ENCODE measurements at places on chromosomes 4 and X.

- no peak for DNase-seq
Measured at GRCh38 chr4:170102426-170102825, 12.7 kb upstream of the AADAT start.

DNA sequence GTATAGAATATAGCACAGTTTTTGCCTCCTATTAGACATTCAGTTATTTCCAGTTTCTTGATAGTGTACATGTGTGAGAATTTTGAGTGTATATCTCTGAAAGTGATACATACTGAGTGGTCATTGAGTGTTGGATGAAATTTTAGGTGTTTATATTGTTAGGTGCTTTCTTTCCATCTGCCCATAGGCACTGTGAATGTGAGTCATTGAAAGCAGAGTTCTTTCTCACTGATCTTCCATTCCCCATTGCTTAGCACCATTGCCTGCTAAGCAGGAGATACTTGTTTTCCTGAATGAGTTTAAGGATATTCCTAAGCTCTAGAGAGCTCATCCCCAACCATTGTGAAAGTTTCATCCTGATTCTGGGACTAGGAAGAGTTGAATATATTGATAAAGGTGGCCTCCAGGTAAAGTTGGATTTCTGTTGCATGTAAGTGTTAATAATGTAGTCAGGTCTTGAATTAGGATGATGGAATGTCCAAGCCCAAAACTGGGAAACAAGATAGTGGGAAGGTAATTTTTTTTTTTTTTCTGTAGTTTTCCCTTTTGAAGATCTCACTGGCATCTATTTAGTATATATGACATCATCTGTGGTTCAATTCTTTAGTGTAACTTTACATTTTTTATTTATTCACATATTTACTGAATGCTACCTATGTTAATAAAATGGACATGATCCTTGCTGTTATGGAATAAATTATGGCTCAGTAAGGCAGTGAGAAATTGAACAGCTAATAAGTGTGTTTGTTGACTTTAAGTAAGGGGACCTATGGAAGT, 22.1 kb downstream of the UBE2K start:
- no peak for DNase-seq

DNA sequence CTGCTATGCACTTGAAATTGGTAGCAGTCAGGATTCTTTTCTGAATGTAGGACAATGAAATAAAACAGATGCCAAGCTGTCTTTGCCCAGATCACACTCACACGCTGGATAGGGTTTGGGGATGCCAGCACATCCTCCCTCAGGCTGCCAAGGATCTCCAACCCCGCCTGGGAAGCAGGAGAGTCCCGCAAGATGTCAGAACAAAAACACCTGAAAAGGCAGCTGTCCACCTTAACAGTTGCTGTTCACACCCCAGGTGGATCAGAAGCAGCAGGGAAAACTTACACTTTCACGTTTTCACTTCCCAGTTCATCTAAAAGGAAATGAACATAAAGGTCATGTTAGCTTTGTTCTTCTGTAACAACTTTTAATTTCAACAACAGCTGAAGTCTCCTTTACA, 35.7 kb downstream of the TMEM154 start:
- DNase-seq: no peak

DNA sequence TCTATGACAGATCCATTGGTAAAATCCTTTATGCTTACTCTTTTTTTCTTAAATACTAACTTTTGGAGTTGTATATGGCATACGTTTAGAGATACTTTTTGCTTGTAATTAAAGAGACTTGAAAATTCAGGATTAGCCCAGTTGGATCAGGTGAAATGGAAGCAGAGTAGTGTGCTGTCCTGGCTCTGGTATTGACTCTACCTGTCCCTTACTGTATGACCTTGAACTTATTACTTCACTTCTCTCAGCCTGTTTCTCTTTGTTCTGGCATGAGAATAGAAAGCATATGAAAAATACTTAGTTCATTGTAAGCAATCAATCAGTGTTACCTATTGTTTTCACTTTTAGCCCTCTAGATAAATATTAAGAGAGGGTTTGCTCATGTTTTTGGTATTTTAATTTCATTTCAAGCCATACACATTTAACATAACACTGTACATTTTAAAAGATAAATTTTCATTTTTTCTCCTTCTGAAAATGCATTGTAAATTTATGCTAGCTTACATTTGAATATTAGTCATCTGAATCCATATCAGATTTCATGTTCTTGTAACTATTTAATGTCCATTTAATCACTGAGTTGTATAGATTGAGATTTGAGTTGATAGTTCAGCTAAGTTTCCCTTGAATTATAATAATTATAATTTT, 35.9 kb downstream of the GUCY1B1 start:
- DNase-seq: no peak

DNA sequence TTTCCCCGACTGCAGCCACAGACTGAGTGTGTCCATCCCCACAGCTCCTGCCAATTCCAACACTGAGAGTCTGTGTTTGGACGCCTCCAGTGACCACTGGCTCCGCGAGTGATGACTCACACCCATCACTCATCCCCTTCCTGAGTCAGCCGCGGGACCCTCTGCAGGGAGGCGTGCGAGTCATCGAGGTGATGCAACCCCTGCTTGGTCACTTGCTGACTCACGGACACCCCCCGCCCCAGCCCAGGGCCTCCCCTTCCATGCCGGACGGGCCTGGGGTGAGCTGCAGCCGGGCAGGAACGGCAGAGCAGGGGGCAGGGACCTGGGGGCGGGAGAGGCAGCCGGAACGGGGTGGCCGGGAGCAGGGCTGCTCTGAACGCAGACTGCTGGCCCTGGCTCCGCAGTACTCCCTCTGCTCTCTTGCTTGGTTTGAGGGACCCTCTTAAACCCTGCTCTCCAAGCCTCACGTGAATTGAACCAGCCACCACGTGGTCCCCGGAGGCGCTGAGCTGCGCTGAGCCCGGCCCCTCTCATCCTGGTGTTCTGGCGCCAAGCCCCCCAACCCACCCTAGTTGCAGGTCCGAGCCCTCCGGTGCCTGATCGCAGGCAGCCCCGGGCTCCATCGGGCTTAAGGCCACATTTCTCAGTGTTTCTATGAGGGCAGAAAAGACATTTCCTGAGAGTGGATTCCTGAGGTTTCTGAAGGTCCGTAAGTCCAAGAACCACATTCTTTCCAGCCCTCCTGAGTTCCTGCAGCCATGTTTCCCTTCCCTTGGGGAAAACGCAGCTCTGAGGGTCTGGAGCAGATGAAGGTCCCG, 32.4 kb downstream of the FGFRL1 start:
- peak; percentile 95 for DNase-seq

DNA sequence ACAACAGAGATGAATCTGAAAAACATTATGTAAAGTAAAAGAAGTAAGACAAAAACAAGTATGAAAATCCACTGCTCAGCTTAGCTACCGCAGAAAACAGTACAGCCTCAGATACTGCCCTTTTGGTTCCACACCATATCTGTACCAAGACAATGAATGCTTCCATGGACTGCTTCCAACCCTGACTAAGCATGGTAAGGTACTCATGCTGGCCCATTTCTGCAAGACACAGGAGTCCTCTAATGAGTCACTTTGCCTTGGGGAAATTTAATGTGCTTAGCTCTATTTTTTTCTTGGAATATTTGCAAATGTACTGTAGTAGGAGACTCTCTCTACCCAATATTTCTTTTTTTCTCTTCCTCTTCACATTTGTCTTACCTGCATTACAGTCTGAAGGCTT, 931.7 kb upstream of the HS3ST1 start:
- no peak for DNase-seq

- no peak for DNase-seq
Measured at GRCh38 chr4:125022855-125023501, 291.8 kb upstream of the FAT4 start.

- no peak for DNase-seq
Measured at GRCh38 chr4:90122355-90122748, 4.8 kb upstream of the CCSER1 start.

GRCh38 chr4:182809417-182810102, 107.6 kb downstream of the DCTD start:
- DNase-seq: no peak

DNA sequence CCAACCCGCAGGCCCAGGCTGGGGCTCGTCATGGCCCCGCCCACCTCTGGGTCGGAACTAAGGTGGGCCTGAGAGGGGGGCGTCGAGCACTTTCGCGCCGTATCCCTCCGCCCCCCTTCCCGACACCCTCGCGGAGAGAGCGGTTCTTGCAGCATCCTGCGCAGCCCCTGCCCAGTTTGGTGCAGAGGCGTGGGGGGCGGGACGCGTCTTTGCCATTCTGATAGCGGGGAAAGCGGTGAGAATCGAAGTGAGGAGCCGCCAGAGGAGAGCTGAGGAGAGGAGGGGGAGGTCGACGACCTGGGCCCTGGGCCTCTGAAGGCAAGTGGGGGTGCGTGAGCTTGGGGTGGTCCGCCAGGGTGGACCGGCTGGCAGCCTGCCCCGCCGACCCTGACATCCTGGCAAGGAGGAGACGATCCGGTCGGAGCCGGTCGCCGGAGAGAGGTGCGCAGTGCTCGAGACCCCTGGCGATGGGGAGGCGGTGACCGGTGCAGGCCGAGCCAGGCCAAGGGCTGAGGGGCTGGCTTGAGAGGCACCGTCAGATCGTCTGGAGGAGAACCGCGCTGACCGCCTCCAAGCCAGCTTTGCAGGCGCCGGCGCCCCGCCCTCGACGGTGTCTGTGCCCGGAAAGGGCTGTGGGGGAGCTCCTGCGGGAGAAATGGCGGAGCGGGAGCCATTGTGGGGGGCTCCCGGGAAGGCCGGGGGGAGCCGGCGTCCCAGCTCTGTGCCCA, 25.5 kb downstream of the GPRASP3 start:
- no peak for DNase-seq

DNA sequence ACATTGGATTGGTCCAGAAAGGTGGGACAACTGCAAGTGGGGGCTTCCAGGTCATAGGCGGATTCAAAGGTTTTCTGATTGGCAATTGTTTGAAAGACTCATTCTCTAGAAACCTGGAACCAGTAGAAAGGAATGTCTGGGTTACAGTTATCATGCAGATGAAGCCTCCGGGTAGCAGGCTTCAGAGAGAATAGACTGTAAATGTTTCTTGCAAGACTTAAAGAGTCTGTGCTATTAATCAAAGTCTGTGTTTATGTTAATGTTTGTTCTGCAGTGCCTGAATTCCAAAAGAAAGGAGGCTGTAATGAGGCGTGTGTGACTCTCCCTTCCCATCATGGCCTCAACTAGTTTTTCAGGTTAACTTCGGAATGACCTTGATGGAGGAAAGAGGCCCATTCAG, 43.9 kb upstream of the GC start:
- DNase-seq: no peak

DNA sequence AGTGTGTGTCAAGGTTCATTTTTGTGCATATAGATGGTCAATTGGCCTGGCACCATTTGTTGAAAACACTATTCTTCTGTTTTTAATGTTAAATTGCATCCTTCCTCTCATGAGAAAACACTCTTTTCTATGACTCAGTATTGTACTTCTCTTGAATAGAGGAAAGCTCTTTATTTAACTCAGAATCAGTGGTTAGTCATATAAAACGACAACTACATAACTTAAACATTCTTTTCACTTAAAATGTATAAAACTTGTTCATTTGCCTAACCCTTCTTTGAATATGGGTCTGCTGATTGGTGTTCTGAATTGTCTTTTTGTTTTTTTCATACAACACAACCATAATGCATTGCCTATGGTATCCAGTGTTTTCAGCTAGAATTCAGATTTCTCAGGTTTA, 17.2 kb upstream of the MRPL1 start:
- DNase-seq: no peak

- DNase-seq: no peak
Measured at GRCh38 chr4:68079928-68080327, 49.7 kb downstream of the TMPRSS11F start.

- no peak for DNase-seq
Measured at GRCh38 chr4:38842994-38843393, 13.6 kb downstream of the TLR6 start.

- no peak for DNase-seq
Measured at GRCh38 chrX:20432746-20433387, 166.2 kb upstream of the RPS6KA3 start.

DNA sequence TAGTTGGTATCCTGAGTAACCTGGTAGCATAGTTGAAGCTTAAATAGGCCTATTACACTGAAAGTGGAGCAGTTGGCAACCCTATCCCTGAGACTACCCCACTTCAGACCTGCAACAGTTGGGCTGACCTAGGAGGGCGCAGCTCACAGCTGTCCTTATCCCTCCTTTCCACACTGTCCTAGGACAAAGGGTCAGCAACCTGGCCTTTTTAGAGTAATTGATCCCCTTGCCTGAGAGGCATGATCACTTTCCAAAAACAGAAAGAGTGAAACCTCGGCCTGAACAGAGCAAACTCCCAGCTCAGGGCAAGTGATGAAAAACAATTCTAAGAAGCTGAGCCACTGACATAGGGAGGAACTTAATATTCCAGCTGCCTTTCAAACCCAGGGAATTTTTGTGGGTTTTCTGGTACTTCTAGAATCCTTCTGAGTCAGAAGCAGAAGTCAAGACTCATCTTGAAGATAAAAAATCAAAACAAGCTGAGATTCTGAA, 94.9 kb upstream of the MYOZ2 start:
- peak; percentile 81 for DNase-seq

DNA sequence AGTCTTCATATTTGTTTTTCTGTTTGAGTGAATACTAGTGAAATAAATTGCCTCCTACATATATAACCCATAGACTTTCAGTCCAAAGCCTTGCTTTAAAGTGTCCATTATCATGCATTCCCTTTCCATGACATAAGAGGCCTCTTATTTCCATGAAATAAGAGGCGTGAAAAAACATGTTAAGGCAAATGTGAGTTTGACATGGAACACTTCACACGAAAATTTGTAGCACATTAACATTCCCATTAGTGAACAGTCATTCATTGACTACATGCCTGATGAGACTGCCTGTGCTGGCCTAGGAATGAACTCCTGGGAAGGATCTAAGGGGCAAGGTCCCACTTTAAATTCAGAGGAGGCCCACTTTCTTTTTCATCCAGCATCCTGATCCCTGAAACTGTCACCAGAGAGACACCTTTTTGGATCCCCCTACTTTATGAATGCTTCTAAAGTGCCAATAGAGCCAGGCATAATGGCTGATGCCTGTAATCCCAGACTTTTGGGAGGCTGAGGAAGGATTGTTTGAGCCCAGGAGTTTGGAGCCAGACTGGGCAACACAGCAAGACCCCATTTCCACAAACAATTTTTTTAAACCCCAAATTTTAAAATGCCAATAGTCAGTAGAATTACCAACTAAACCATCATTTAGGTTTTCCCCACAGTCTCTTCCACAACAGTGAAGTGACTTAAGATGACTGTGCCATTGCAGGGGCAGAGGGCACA, 6.7 kb downstream of the RTL8B start:
- no peak for DNase-seq

GRCh38 chr4:156950948-156951347, 20.7 kb downstream of the PDGFC start:
- no peak for DNase-seq

- DNase-seq: no peak
Measured at GRCh38 chr4:141193516-141194034, 27.1 kb upstream of the ZNF330 start.

- DNase-seq: no peak
Measured at GRCh38 chrX:53421772-53422085, 725 bp downstream of the SMC1A start.

GRCh38 chr4:157996061-157997028, 176.5 kb downstream of the GASK1B start:
- DNase-seq: no peak

DNA sequence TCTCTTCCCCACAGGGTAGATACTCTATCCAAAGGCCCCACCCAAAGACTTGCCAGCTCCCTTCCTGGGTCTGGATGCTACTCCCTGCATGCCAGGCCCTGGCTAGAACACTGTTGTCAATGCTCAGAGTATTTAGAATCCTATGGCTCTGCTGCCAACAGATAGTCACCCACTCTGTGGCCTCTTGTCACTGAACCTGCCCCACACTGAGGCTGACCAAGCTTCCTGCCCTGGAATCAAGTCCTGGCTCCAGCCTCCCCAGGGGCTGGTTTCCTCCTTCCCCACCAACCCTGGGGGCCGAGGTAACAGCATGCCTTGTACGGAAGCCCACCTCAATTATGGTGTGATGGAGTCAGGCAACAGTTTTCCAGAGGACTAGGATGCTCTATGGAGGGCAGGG, 63.3 kb downstream of the EFNB1 start:
- DNase-seq: no peak
